ENCODE measurements at places on chromosomes 5 and 9. TPM values are rescaled to one million over a fixed set of nuclear protein-coding genes. Genes with fewer than 3 reads are reported as not detected.

GRCh38 chr5:66232706-66233445, 88.8 kb downstream of the SREK1 start:
- DNase-seq, result no peak

DNA sequence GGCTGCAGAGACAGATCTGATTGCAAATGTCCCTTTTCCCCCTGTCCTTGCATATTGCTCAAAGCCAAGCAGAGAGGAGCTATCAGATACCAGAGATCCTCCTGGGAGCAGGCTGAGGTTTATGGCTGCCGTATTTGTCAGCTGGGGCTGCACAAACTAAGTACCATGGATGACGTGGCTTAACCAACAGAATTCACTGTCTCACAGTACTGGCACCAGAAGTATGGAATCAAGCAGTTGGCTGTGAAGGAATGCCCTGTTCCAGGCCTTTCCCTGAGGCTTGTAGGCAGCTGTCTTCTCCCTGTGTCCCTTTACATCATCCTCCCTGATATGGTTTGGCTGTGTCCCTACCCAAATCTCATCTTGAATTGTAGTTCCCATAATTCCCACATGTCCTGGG, 2.6 kb downstream of the CFAP90 start:
- no peak for DNase-seq

- DNase-seq, result no peak
These were observed 31.9 kb downstream of the MEIKIN start for GRCh38 chr5:131913603-131914002.

DNA sequence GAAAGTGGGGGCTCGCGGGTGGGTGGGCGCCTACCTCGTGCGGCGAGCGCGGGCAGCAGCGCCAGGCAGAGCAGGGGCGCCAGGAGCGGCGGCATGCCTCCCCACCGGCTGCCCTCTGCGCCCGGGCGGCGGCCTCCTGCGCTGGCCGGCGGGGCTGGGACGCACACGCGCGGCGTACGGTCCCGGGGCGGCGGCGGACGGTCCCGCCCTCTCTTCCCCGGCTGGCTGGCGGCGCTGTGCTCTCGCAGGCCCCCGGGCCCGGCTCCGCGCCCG, 220 bp downstream of the NOTCH1 start:
- no peak for DNase-seq

- DNase-seq, result no peak
These were observed 47.1 kb upstream of the DMRT1 start for GRCh38 chr9:794386-794785.

DNA sequence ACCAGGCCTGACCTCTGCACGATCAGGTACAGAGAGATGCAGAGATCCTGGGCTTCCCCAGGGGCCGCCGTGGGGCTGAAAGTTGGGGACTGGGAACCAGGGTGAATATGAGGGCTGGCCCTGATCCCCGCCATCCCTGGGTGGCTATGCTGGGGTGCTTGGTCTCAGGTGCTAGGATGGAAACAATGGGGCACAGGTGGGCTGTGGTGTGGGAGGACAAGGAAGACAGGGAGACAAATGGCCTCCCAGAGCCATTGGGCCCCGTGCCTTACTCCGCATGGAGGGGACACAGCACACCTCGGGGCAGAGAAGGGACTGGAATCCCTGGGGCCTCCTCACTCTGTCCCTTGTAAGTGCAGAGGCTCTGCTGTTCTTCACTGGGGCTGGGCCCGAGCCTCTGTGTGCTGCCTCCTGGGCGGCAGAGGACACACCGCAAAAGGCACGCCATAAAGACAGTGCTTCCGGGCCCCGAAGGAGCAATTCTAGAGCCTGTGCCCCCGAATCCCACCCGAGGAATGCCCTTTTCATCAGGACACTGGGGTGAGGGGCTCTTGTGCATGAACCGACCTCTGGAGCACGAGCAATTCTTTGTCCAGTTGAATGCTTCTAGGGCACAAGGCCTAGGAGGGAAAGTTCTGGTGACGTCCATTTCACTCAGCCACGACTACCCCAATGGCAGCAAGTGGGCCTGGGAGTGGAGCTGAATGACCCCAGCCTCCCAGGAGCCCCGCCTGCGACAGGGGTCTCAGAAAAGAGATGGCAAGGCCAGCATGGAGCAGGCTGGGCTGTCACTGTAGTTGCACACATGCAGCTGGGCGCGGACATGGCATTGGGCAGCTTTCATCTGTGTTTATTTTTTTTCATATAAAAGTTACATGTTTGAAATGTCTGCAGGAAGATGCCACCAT, 30.9 kb downstream of the PRRT1B start:
- DNase-seq, result no peak

DNA sequence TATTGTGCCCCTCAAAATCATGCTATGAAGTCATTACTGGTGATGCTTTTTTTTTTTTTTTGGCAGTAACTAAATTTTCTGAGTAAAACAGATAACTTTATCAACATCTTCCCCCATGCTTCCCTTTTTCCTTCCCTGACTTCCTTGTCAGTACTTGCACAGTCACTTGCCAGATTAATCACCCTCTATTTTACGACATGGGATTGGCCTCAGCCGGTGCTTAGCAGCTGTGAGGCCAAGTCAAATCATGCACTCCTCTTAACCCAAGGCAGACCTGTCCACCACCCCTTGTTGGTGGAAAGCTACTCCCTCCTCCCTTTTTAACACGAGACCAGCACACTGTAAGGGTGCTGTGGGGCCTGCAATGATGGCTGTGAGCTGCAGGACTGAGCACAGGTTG, 118.0 kb upstream of the OTULINL start:
- no peak for DNase-seq

The AHRR gene
- polyA plus RNA-seq, result 3.7 TPM

The SAPCD2 gene
- polyA plus RNA-seq, result 8.9 TPM

The GRIA1 gene
- 15.2 TPM for polyA plus RNA-seq
